ENCODE measurements at places on chromosomes 1 and 21. TPM values are rescaled to one million over a fixed set of nuclear protein-coding genes. Genes with fewer than 3 reads are reported as not detected.
A peak's percentile ranks its signal among the peaks of the same experiment; 100 is the strongest.

SYT14 gene
- total RNA-seq = not detected

LRRC71 gene
- not detected for total RNA-seq

KLHDC9 gene
- 7.8 TPM for total RNA-seq

LIPI gene
- not detected for total RNA-seq

OVAAL gene
- 2.0 TPM for total RNA-seq

RXRG gene
- 3.3 TPM for total RNA-seq

GRCh38 chr1:16628361-16629111 lies 15.2 kb upstream of the NBPF1 start:
- no peak overlapping the region for H3K4me3 ChIP-seq
- peak; percentile 59 for DNase-seq
- no peaks in the 10 kb centered on the region for H3K4me1 ChIP-seq
- peaks cover 94% of the 10 kb centered on the region for H3K36me3 ChIP-seq
- no peak overlapping the region for H3K27ac ChIP-seq

- no peaks in the 10 kb centered on the region for H3K4me1 ChIP-seq
- DNase-seq = no peak
- H3K27me3 ChIP-seq = no peaks in the 10 kb centered on the region
Observed at GRCh38 chr1:87150143-87150542, 178.5 kb upstream of the LMO4 start.

- H3K27me3 ChIP-seq = no peaks in the 10 kb centered on the region
- H3K4me1 ChIP-seq = no peaks in the 10 kb centered on the region
- no peaks in the 10 kb centered on the region for H3K36me3 ChIP-seq
Observed at GRCh38 chr1:230066031-230066430, 1.0 kb upstream of the GALNT2 start.

DNA sequence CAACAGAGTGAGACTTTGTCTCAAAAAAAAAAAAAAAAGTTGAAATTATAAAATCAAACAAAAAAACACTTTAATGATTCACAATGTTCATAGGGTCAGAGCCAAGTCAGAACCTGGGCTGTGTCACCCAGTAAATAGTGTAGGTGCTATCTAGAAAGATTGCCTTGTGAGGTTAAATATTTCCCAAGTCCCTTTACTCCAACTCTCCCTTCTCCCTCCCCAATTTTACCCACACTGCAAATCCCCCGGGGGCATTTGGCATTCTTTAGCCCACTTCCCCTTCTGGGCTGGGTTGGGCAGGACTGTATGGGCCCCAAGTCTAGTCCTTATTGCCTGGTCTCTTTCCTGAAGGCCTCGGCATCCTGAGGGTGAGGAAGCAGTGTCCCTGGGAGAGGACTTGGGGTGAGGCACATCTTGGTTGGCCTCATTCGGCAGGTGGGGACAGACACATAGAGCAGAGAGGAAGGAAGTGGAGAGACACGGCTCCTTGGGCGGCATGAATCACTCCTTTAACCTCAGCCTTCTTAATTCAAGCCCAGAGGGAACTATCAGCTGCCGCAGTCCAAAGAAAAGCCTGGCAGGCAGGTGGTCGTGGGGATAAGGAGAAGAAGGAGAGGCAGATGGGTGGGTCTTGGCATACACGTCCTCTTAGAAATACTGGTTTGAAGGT lies 8.2 kb downstream of the ADORA1 start:
- no peaks in the 10 kb centered on the region for H3K27me3 ChIP-seq
- H3K27ac ChIP-seq = no peak overlapping the region
- H3K4me3 ChIP-seq = no peak overlapping the region
- no peak for DNase-seq

DNA sequence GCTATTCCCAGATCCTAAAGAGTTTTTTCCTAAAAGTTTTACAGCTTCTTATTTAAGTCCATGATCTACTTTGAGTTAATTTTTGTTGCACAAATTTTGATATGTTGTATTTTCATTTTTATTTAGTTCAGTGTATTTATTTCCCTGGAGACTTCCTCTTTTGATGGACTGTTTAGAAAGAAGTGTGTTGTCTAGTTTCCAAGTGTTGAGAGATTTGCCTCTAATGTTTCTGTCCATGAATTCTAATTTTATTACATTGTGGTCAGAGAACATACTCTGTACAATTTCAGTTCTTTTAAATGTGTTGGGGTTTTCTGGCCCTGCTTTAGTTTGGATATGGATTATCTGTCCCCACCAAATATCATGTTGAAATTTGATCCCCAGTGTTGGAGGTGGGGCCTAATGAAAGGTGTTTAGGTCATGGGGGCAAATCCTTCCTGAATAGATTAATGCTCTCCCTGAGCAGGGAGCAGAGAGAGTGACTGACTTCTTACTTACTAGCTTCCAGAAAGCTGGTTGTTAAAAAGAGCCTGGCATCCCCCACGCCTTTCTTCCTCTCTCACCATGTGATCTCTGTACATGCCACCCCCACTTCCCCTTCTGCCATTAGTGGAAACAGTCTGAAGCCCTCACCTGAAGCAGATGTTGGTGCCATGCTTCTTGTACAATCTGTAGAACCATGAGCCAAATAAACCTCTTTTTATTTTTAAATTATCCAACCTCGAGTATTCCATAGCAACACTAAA lies 4.6 kb downstream of the CHD1L start:
- H3K4me1 ChIP-seq = no peaks in the 10 kb centered on the region
- no peaks in the 10 kb centered on the region for H3K27me3 ChIP-seq
- DNase-seq = no peak
- H3K36me3 ChIP-seq = no peaks in the 10 kb centered on the region
- H3K4me3 ChIP-seq = no peak overlapping the region

DNA sequence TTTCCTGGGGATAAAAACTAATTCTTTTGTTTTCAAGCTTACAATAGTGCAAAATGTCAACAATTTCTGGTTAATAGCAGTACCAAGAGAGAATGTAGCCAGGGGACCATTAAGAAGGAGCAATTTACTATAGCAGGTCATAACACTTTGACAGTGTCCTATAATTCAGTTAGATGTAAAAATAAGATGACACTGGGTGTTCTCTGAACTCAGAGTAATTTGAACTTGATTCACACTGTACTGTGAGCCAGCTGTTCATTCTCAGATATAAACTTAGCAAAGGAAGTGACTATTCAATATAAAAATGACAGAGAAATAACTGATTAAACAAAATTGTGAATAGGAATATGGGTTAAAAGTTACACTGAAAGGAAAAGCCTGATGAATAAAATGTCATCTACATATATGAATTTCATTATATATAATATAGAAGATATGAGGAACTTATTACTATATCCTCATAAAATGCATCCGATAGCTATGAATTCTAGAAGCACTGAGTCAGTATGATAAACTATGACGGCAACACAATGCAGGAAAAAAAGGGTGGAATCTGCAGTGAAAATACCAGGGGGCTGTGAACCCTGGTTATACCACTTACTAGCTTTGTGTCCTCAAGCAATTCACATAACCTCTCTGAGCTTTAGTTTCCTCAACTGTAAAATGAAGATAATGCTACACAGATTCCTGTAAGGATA lies 135.9 kb downstream of the ACBD6 start:
- no peaks in the 10 kb centered on the region for H3K27me3 ChIP-seq
- no peaks in the 10 kb centered on the region for H3K4me1 ChIP-seq
- no peak for DNase-seq
- no peaks in the 10 kb centered on the region for H3K36me3 ChIP-seq

GRCh38 chr1:44685218-44685617 lies 10.7 kb downstream of the ARMH1 start:
- no peaks in the 10 kb centered on the region for H3K36me3 ChIP-seq
- no peak for DNase-seq
- H3K4me1 ChIP-seq = no peaks in the 10 kb centered on the region
- no peak overlapping the region for H3K4me3 ChIP-seq

- no peaks in the 10 kb centered on the region for H3K36me3 ChIP-seq
- peak; percentile 72 for DNase-seq
- H3K4me3 ChIP-seq = no peak overlapping the region
- no peaks in the 10 kb centered on the region for H3K4me1 ChIP-seq
Observed at GRCh38 chr1:211581526-211581925, 2.6 kb upstream of the SLC30A1 start.

DNA sequence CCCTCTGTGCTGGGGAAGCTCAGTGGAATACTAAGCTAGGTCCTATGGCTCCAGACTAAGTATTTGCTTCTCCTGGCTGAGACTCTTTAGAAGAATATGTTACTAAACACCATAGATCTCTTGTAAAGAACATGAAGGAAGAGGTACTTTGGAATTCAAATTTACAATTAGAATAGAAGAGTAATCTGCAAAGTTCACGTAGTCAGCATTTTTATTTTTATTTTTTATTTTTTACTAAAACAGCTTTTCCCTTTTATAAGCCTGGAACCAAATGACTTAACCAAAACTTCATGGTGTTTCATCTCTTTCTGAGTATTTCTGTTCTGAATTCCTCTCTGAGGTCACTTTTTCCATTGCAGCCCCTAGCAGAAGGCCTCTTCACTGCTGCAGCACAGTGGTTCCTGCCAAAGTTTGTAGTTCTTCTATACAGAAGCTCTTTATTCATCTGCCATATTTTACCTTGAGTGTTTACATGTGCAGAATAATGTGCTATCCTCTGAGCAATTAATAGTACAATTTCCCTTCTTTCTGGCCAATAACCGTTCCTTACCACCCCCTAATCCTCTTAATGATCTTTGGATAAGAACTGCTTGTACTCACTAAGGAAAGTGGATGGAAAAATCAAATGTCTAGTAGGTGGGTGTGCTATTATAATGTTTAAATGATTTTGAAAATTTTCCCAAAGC lies 27.2 kb downstream of the TSEN15 start:
- H3K36me3 ChIP-seq = no peaks in the 10 kb centered on the region
- H3K27ac ChIP-seq = no peak overlapping the region
- no peak for DNase-seq
- H3K4me1 ChIP-seq = no peaks in the 10 kb centered on the region
- no peaks in the 10 kb centered on the region for H3K27me3 ChIP-seq

- DNase-seq = no peak
- H3K4me3 ChIP-seq = no peak overlapping the region
- no peaks in the 10 kb centered on the region for H3K27me3 ChIP-seq
Observed at GRCh38 chr1:18707696-18708257, 77.1 kb downstream of the PAX7 start.

DNA sequence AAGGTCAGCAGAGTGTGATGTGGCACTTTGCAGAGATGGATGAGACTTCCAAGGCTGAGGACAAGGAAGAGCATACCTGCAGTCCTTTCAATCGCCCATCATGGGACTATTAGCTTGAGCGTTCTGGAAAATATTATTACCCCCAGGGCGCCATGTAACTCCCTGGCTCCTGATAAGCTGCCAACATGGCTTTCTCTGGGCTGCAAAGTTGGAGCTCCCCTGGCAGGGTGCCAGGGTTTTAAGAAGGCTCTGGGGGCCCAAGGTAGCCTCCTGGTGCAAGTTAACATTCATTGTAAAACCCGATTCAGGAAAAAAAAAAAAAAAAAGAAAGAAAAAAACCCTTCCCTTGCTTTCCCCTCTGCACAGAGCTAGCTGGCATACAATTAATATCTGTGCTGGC lies 196.7 kb downstream of the PBX1 start:
- H3K27ac ChIP-seq = peak overlapping the region; percentile 88
- H3K36me3 ChIP-seq = no peaks in the 10 kb centered on the region
- H3K4me3 ChIP-seq = no peak overlapping the region
- H3K27me3 ChIP-seq = no peaks in the 10 kb centered on the region
- H3K4me1 ChIP-seq = peaks cover 59% of the 10 kb centered on the region
- no peak for DNase-seq

DNA sequence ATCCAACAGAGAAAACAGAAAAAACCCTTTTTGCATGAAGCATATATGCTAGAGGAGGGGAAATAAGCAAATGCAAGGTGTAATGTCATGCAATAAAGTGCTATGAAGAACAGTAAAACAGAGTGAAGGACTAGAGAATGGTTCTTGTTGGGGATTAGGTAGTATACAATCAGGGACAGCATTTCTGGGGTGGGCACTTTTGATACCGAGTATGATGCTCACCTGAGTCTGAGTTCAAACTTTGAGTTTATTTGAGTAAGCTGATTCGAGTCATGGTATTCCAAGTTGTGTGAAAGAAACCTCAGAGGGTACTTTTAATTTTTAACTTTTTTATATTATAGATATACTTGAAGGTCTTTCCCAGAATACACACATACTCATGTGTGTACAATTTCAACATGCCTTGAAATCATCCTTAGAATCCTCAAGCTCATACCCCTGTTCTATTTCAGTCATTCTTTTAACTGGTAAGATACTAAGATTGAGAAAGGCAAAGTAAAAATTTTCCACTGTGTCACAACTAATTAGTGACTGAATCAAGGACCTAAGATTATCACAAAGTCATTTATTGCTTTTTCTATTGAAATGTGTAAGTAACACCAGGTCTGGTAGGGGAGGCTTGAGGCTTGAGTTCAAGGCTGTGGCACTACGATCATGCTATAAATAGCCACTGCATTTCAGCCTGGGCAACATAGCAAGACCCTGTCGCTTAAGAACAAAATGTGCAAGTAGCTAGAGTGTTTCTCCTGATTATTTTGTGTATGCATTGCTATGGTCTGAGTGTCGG lies 12.1 kb downstream of the LRRC8B start:
- no peaks in the 10 kb centered on the region for H3K4me1 ChIP-seq
- H3K4me3 ChIP-seq = no peak overlapping the region
- H3K36me3 ChIP-seq = no peaks in the 10 kb centered on the region

- H3K4me3 ChIP-seq = no peak overlapping the region
- no peaks in the 10 kb centered on the region for H3K27me3 ChIP-seq
- no peak for DNase-seq
- H3K4me1 ChIP-seq = peaks cover 38% of the 10 kb centered on the region
- no peak overlapping the region for H3K27ac ChIP-seq
- H3K36me3 ChIP-seq = no peaks in the 10 kb centered on the region
Observed at GRCh38 chr1:24822887-24823286, 77.6 kb downstream of the CLIC4 start.

DNA sequence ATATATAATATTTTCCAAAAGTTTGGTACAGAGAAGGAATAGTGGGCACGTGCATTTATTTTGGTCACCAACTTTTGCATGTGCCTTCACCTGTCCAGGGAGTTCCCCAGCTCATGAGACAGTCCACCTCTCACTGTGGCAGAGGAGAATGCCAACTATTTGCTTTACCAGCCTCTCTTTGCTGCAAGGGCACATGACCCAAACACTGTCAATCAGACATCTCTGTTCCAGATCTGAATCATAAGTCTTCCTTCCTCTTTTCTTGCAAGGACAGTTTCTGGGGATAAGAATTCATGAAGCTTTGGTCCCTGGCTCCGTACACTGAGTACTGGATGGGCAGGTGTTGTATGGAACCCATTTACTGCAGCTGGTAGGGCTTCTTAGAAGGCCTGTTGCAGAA lies 38.6 kb downstream of the C1orf87 start:
- no peaks in the 10 kb centered on the region for H3K36me3 ChIP-seq
- H3K27me3 ChIP-seq = no peaks in the 10 kb centered on the region
- no peaks in the 10 kb centered on the region for H3K4me1 ChIP-seq
- no peak overlapping the region for H3K4me3 ChIP-seq
- H3K27ac ChIP-seq = no peak overlapping the region
- DNase-seq = no peak
